Forelimb muscle (tissue), 1 donor: ENCODE measurements at places on chromosomes 7 and 10. TPM values are rescaled to one million over a fixed set of nuclear protein-coding genes. Genes with fewer than 3 reads are reported as not detected.

GRCh38 chr7:1651031-1651446, 19.0 kb upstream of the ELFN1 start:
- no peak for DNase-seq

DNA sequence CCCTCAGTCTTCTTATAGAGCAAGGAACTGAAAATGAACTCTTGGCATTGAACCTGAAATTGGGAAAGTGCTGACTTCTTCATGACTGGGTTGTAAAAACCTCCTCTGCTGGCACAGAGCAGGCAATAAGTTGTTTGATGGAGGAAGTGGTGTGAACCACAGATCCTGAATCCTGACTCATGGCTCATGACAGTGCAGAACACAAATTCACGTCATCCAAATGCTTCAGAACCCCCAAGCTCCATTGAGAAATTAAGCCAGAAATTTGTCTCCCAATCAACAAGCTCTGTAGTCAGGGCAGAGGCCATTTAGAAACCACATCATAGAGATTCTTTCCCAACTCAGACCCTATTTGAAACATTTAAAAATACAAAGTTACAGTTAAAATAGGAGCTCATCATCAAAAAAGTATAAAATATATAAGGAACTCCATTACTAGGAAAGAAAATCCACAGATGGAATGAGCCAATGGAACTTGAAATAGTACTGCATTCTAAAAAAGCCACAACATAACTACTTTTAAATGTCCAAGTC, 10.3 kb upstream of the STK17A start:
- no peak for DNase-seq

DNA sequence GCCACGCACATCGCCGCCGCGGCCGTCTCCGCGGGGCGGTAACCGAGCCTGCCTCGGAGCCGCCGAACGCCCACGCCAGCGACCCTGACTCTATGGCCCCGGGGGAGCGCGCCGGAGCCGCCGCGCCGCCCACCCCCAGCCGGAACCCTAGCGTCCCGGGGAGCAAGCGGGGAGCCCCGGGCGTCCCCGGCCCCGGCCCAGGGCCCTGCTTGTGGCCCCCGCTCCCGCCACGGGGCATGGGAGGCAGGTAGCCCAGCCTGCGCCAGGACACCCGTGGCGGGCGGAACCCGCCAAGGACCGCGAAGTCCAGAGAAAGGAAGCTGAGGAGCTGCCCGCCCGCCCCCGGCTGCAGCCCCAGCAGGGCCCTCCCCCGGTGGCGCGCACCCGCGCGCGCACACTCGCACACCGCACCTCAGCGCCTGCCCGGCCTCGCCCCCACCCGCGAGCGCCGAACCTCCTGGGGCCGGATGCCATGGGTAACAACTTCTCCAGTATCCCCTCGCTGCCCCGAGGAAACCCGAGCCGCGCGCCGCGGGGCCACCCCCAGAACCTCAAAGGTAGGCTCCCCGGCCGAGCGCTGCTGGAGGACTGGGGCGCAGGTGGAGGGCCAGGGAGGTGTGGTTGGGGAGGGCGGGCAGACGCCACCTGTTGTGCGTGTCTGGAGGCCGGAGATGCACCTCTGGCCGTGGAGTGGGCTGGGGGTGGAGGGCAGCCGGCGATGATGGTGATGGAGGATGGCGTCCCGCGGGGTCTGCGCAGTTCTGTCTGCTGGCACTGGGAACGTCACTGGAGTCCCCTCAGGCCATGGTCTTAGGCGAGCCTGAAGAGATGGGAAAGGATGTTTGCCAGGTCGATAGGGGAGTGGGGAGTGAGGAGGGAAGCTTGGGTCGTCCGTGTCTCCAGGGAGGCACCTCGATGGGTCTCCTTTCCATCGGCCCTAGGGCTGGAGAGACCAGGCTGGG, 692 bp downstream of the NEURL1 start:
- no peak for DNase-seq

DNA sequence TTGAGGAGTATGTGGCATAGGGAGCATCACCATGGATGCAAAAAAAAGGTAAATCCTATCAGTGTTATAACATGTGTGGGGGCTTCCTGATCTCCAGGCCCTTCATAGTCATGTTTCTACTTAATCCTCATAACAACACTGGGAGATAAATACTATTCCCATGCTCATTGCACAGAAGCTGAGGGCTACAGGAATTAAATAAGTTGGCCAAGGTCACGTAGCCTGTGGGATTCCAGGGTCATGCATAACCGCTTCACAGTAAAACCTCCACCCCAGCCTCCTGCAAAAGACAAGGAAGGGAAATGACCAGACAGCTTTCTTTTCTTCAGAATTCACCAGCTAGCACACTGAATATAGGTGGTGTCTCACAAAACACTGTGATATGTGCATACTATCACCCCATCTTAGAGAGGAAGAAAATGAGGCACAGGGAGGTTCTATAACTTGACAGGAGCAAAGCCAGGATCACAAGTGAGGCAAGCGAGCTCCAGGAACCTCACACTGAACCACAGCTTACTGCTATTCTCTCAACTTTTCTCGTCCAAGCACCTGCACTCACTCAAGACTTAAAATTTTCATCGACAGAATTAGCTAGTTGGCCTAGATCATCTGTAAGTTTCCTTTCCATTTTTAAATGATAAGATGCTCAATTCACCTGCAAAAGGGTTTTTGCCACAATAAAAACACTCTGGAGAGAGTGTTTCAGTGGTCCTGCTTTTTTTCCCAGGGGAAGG, 13.4 kb downstream of the JAZF1 start:
- DNase-seq, result no peak

- no peak for DNase-seq
Observed at GRCh38 chr7:99955247-99955646, 20.6 kb downstream of the AZGP1 start.

- no peak for DNase-seq
Observed at GRCh38 chr7:156661637-156662036, 21.1 kb downstream of the RNF32 start.

DNA sequence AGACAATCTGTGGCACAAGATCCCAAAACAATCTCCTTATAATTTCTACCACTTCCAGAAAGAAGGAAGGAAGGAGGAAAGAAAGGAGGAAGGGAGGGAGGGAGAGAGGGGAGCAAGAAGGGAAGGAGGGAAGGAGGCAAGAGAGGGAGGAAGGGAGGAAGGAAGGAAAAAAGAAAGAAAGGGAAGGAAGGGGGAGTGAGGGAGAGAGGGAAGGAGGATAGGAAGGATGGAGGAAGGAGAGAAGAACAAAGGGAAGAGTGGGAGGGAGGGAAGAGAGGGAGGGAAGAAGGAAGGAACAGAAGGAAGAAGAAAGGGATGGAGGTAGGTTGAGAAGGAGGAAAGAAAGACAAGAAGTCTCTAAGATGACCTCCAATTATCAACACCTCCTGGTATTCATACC, 185.5 kb upstream of the NFE2L3 start:
- no peak for DNase-seq

GRCh38 chr7:26948617-26949118, 84.3 kb upstream of the SKAP2 start:
- DNase-seq, result no peak

The SPDYE1 gene
- polyA plus RNA-seq, result 1.6 TPM

The OPN1SW gene
- polyA plus RNA-seq, result 2.0 TPM

The KLF14 gene
- 1.1 TPM for polyA plus RNA-seq
